ENCODE measurements at places on chromosomes 6 and 20.

- DNase-seq: no peak
Observed at GRCh38 chr6:126054258-126054702, 67.9 kb downstream of the TRMT11 start.

GRCh38 chr20:61516346-61517208 is 264.5 kb downstream of the CDH4 start:
- DNase-seq: no peak

- no peak for DNase-seq
Observed at GRCh38 chr6:147900247-147900830, 391.8 kb downstream of the SAMD5 start.

- no peak for DNase-seq
Observed at GRCh38 chr6:153074761-153075160, 56.3 kb downstream of the RGS17 start.

DNA sequence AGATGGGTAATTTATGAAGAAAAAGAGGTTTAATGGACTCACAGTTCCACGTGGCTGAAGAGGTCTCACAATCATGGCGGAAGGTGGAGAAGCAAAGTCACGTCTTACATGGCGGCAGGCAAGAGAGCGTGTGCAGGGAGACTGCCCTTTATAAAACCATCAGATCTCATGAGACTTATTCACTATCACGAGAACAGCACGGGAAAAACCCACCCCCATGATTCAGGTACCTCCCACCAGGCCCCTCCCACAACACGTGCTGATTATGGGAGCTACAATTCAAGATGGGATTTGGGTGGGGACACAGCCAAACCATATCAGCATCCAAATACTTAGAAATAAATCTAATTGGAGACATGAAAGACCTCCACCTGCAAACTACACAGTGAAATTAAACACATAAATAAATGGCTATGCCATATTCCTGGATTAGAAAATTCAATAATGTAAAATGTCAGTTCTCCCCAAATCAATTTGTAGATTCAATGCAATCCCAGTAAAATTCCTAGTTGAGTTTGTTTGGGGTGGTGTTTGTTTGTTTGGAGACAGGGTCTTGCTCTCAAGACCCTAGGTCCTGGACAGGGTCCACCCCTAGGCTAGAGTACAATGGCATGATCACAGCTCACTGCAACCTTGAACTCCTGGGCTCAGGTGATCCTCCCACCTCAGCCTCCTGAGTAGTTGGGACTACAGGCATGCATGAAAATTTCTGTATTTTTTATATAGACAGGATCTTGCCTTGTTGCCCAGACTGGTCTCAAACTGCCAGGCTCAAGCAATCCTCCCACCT is 101.6 kb downstream of the TAF4 start:
- DNase-seq: no peak

GRCh38 chr6:65546894-65547293 is 160.1 kb downstream of the EYS start:
- DNase-seq: no peak

DNA sequence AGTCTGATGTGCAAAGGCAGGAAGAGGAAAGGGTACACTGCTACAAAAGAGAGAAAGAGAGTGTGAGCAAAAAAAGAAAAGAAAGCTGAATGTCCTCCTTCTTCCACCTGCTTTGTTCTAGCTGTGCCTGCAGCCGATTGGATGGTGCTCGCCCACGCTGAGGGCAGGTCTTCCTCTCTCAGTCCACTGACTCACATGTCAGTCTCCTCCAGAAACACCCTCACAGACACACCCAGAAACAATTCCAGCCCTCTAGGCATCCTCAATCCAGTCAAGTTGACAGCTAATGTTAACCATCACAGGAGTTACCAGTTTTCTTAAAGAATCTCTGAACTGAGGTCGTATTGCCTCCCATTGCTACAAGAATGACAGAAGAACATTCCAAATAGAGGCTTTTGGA is 411.9 kb upstream of the SASH1 start:
- DNase-seq: no peak

GRCh38 chr6:40474937-40475336 is 112.2 kb downstream of the LRFN2 start:
- no peak for DNase-seq

DNA sequence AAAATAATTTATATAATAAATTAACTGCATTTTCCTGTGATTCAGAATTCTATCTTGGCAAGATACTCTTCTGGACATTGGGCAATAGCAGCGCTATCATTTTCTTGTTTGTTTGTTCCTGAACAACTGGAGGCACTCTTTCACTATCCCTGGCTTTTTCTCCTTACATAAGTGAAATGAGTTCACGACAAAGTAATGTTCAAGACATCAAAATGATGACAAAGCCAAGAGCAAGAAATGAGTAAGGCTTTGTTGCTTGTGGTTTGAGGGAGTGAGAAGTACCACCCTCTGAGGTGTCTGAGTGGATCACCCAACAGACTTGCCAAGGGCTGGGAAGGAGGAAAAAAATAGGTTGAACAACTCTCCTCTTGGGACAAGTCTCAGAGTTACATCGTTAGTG is 466.6 kb upstream of the JAG1 start:
- DNase-seq: peak; percentile 98

- no peak for DNase-seq
Observed at GRCh38 chr6:67102743-67103142, 1395.7 kb upstream of the EYS start.

DNA sequence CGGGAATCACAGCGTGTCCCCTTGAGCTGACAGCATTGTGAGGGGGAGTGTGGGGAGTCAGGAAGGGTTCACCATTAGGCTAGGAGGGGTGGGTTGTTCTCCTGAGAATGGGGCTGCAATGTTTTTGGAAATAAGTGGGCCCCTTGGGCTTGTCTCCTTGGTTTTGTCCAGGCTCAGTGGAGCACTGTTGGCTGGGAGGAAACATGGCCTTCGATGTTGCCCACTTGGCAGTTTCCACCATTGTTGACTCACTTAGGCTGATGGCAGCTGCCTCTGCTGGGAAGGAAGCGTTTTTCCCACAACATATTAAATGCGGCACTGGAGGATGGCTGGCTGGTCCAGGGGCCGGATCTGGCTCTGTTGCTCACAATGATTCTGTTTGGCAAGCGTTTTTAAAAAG is 512.1 kb downstream of the QKI start:
- DNase-seq: no peak

- no peak for DNase-seq
Observed at GRCh38 chr20:53668992-53669391, 75.4 kb upstream of the ZNF217 start.

GRCh38 chr6:67287566-67287965 is 1347.5 kb upstream of the ADGRB3 start:
- DNase-seq: peak; percentile 34

DNA sequence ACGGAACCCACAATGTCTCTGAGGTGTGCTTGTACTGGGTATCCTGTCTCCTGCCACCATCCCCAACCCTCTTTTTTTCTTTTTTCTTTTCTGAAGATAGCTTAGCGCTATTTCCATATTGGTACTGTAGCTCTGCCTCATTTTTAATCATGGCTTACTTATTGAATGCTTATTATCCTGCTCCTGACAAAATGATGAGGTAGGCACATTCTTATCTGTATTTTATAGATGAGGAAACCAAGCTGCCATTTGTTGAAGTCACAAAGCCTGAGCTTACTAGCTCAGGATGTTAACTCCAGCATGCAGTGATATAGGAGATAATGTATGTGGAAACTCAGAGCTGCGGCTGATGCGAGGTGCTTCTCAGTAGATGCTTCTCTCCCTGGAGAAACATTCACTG is 61.4 kb upstream of the GPR6 start:
- DNase-seq: no peak

GRCh38 chr6:41818271-41819054 is 31.0 kb downstream of the TOMM6 start:
- DNase-seq: no peak

DNA sequence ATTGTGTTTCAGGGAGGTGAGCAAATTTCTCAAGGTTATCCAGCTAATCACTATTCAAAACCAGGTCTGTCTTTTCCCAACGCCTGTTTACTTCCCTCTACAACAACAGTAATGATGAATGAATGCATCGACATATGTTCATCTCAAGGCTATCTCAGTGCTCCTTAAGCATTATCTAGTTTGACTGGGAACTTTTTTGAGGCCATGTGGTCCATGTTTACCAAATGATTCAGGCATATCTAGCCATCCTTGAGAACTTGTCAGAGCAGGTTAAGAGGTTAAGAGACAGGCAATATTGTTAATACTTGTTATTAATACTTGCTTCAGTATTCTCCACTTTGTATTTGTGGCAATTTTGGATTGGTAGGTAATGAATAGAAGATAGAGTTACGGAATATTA is 1038.4 kb upstream of the FLRT3 start:
- no peak for DNase-seq

DNA sequence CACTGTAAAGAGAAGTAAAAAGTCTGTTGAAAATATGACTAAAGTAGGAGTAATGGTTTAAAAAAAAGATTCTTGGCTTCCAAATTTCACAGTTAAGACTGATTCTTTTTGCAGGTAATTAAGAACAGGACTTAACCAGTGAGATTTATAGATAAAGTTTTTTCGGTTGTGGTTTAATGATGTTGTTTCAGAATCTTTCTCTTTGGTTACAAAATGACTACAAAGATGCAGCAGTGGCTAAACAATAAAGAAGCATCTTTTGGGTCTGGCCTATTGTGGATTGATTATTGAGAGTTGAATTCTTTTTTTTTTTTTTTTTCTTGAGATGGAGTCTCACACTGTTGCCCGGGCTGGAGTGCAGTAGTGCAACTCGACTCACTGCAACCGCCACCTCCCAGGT is 109.7 kb downstream of the AKAP7 start:
- no peak for DNase-seq

- DNase-seq: no peak
Observed at GRCh38 chr6:144652292-144652891, 367.3 kb downstream of the UTRN start.

- DNase-seq: peak; percentile 23
Observed at GRCh38 chr6:11929241-11929835, 82.8 kb upstream of the HIVEP1 start.

DNA sequence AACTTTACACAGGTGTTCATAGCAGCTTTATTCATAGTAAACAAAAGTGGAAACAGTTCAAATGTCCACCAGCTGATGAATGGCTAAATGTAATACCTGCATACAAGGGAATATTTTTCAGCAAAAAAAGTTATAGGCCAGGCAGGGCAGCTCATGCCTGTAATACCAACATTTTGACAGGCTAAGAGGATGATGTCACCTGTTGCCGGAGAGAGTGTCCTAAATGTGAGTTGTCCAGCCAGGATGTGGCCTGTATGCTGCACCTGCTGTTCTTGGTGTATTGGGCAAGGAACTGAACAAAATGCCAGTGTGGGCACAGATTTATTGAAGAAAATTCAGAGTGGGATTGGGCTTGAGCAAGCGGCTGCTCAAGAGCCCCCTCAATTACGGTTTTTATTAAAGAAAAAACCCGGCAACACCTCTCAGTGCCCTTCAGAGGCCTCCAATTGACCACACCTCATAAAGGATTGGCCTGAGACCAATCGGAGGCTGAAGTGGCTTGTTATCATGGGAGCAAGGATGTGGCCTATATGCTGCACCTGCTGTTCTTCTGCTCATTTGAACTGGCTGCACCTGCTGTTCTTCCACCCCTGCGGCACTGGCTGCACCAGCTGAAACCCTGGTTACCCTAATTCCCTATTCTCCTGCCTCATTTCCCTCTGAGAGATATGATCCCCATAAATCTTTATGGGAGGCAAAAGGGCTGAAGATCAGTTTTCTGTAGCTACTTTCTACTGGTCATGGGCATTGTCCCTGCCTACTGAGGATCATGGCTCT is 164.3 kb upstream of the PROKR2 start:
- no peak for DNase-seq

DNA sequence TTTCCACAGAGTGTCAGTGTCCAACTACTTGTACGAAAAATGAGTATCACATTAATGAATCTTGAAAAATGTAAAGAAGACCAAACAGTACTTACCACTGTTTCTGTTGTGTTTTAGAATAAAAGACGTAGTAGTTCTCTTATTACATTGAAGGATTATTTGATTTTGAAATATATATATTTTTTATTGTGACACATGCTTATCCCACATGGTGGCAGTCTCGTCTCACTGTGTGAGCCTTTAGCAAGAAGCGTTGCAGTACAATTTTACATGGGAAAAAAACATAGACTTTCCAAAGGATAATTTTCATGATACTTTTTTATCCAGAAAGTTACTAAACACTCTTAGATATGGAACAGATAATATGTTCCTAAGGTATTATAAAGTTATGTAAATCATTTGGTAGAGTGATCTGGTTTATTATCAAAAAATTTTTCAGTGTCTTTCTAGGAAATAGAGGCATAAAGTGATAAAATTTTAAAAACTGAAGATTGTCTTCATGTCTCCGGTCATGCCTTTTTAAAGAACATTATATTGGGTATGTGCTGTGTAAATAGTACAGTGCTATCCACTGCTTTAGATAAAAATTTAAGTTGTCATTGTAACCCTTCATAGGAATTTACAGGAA is 117.5 kb upstream of the SAMD5 start:
- peak; percentile 40 for DNase-seq

DNA sequence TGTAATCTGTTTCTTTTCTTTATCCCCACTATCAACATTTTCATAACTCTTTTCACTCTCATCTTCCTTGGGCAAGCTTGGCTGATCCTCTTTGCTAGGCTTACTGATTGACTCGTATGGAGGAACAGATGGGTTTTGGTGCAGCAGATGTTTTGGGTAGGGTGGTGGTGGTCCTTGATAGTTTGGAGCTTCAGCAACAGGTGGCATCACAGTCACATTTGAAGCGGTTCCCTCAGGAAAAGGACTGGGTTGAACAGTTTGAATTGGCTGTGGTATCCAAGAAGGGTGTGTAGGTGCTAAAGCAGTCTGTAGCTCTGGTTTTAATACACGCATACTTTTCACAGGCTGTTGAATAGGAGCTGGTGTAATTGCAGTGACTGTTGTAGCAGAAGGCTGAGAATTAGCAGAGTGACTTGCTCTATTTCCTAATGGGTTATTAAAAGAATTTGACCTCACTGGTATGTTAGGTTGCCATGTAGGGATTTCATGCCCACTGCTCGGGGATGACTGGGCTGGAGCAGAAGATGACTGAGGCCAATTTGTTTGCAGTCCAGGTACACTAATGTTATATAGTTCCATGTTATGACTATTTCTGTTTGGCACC is 34.5 kb downstream of the LATS1 start:
- DNase-seq: no peak

DNA sequence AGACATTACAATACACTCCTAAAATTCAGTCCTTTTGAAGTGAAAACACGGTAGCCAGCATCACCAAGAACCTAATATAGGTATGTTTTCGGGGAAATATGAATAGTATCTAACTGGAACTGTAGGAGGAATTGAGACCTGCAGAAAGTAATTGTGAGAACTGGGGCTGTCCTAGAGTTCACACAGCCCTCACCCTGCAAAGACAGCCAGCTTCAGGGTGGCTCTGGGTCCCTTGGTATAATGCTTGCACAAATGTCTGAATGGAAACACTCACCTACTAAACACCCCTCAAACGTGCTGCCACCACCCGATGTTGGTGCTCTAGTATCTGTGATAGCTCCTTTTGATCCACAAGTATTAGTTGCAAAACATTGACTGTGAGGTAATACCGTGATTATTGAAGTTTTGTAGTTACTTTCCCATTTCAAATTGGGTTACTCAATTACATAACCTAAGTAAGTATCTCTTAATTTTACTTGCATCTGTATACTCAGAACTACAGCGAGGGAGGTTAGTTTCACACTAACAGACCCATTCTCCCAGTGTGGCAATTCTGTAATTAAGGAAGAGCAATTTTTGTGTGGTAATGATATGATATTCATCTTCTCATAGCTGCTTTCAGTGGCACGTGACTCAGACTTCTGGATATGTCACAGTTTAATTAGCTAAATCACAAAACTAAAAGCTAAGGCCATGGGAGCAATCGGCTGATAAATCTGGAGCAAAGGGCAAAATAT is 129.5 kb downstream of the INSM1 start:
- no peak for DNase-seq

GRCh38 chr20:10604865-10605440 is 68.8 kb downstream of the JAG1 start:
- DNase-seq: peak; percentile 44
